HCEC 1CT (cell line): ENCODE measurements at places on chromosomes 4 and X.

GRCh38 chr4:112173593-112174558 is 28.6 kb downstream of the FAM241A start:
- peak; percentile 33 for DNase-seq

DNA sequence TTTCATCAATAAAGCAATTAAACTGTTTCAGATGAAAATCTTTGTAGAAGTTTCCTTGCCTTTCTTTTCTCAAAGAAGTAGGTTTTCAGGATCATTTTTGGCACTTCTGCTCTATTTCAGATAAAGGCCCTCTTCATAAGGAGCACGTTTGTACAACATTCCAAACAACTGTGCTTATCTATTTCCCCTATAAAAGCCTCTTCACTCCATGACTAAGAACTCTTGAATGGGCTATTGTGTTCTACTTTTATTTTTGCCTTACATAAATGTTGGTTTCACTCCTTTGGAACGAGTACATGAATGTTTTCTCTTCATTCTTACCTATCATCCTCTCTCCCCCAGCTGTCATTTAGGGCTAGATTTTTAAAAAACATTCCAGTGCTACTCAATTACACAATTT is 288.0 kb upstream of the PPP1R2C start:
- no peak for DNase-seq

DNA sequence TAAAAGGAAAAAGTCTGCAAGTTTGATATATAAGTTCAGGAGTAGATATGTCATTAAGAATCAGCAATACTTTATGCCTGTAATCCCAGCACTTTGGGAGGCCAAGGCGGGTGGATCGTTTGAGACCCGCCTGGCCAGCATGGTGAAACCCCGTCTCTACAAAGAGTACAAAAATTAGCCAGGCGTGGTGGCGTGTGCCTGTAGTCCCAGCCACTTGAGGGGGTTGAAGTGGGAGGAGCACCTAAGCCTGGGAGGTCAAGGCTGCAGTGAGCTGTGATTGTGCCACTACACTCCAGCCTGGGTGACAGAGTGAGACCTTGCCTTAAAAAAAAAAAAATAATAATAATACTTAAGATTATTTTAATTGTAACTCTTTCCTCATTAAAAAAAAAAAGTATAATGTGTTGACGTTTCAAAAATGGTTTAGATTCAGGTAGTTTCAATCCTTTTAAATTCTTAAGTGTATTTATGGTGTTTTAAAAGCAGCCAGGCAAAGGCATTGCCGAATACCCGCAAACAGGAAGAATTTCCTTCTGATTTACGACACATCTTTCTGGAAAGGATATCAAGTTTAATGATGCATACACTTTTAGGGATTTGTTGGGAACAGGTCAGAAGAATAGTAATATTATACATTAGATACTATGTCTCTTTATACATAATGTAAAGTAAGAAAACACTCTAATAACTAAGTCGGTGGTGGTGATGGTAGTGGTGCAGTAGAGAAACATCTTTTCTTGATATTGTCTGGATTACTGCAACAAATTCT is 80.9 kb downstream of the KDM6A start:
- DNase-seq: no peak

DNA sequence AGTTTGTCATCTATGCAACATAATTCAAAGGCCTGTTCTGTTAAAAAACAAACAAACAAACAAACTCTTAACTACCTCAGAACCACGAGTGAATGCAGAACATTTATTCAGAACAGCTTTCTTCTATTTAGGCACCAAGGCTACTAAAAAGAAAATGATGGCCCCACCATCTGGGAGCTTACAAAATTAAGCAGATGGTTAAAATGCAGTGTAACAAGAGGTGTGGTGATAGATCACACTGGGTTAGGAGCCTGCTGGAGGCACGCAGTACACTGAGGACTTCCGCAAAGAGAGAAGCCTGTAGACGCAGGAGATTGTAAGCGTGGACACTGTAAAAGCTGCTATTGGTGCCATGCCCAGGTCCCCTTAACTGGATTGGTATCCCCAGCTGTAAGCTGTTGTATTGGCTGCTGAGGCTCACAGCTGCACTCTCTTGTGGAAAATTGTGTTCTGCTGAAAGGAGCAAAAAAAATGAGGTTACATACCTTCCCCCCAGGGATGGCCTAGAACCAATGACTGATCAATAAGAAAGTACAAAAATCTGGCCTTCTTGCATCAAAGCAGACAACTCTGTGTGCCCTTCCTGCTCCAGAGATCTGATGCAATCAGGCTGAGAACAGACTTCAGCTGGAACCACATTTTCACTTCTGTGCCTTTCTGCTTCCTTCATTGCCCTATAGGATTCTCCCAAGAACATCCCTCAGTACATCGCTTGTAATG is 60.0 kb downstream of the SHROOM3 start:
- no peak for DNase-seq
